Activated CD8-positive, alpha-beta memory T cell treated with anti-CD3 and anti-CD28 coated beads for 4 hours (primary cell): ENCODE measurements at places on chromosomes 11 and 22.

DNA sequence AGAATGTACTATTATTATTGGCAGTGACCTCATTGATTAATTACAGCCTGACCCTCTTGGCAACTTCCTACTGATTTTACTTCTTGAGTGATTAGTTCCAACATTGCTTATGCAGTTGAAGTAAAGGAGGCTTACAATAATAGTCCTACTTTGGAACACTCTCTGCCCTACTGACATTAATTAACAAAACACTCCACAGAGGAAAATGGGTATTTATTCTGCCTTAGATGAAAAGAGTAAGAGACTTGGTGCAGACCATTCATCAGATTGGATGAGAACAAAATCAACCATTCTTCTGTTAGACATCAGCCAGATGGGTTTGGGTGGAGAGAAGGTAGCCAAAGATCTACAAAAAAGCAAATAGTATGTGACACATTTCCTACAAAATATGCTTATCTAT lies 363.8 kb downstream of the FAT3 start:
- no peak for DNase-seq

DNA sequence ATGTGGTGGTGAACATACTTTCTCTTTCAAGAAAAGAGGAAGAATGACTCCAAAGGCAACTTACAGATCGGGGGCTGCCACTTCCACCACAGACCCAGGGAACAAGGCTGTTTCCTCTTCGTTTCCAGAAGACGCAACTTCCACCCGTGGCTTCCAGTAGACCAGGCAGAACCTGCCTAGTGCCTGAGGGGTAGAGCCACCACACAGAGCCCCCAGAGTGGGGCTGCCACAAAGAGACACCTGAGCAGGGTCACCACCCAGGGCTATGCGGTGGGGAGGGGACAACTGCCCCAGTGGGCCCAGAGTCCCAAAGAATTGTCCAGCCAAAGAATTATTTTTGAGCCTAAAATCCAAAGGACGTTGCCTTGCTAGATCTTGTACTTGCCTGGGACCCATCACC lies 16.7 kb upstream of the PHF21B start:
- DNase-seq, result no peak

DNA sequence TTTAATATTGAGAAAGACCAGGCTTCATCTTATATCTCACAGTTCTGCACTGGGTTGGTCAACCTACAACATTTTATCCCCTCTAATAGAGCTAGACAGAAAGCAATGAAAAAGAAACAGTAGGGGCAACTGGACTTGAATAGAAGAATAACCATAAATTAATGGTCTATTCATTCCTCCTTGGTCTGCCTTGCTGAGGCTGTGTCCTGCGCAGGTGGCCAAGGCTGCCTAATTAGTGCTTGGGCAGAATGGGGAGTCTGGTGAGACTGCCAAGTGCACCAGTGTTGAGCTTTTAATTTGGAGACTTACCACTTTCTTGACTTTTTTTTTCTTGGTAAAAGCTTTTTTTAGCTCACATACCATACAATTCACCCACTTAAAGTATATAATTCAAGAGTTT lies 35.0 kb upstream of the SPON1 start:
- DNase-seq, result no peak

DNA sequence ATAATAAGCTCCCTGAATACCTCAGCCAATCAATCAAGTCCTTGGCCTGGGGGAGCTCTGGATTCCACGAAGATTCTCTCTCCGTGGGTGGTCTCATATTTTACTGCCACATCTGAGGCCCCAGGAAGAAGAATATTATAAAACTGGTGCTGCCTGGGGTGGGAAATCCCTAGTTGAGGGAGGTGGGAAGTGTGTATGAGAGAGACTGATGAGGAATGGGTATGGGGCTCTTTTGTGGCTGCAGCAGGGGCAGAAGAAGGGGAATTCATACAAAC lies 71.5 kb downstream of the SYN3 start:
- no peak for DNase-seq

GRCh38 chr11:125448136-125448535 lies 47.9 kb downstream of the FEZ1 start:
- DNase-seq, result no peak

DNA sequence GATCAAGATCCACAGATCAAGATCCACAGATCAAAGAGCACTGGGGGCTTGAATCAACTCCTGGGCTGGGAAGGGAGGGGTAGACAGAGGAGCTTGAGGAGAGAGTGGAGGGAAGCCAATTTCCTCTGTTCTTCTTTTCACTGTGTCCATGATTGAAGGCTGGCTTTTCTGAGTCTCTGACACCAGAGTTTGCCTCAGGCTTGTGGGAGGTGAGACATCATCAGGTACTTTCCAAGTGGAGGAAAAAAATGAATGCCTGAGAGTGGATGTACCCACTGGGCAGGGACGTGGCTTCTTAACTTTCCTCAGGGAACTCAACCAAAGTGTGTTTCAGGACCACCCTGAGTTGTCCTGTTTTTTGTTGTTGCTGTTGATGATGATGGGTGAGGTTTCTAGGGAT lies 11.0 kb upstream of the HEPHL1 start:
- DNase-seq, result no peak

DNA sequence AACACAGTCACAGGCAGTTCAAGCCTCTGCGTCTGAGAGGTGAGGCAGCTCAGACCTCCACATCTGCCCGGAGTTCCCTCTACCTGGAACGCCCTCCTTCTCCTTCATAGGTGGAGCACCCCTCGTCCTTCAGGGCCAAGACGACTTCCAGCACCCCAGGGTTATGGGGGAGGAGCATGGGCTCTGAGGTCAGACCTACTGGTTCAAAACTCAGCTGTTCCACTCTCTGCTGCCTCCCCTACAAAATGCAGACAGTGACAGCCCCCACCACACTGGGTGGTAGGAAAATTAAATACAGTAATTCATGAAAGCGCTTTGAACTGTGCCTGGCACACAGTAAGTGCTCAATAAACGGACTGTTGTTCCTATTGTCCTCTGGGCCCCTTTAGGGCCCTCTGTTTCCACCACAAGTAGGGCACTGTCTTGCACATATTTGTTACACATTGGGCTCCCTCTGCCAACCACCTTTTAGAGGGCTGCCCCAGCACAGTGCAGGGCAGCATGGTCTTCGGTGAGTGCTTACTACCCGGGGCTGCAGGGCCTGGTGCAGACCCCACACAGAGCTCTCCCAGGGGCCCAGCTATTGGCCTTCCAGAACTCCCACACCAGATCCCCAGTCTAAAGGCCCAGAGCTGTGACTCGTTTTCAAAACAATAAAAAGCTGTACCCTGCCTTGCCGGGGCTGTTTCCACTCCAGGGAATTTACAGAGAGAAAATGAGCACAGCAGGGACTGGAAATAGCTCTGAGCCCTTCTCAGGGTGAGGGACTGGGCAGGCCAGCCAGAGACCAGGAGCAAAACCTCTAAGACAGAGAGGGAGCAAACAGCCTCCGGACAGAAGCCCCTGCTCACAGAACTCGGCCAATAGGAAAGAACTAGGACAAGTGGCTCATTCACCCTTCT lies 2.5 kb downstream of the TMEM184B start:
- DNase-seq, result no peak

GRCh38 chr11:126790550-126791081 lies 210.0 kb downstream of the KIRREL3 start:
- no peak for DNase-seq

GRCh38 chr11:63850920-63851319 lies 12.0 kb downstream of the MARK2 start:
- no peak for DNase-seq

DNA sequence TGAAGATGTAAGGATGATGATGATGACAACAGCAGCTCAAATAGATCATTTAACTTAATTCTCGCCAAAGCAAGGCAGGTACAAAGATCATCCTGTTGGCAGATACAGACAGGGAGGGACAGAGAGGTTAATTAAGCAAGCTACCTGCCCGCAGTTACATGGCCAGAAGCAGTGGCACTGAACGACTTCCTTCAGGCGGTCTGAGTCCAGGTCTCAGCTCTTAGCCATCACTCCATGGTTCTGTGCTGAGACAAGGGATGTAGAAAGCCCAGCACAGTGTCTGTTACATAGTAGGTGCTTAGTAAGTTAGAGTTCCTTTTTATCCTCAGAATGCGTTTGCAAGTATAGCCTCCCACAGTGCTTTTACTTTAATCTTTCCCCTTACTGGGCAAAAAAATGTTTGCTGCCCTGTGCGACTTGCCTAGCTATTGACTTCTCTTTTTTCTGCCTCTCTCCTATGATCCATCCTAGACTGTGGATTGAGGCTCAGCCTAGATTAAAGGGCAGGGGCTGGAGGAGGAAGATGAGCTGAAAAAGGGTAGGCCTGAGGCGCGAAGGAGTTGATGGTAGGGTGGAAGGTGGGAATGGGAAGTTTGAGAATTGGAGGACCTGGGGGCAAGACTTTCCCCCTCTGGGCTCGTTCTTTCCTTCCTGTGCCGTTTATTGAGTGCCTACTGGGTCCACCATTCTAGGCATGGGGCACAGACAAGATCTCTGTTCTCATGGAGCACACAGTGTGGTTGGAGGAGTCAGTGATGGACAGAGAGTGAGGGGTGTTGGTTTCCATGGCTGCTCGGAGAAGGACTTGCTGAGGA lies 108.2 kb upstream of the OR4B1 start:
- no peak for DNase-seq

GRCh38 chr11:71936825-71937224 lies 8.0 kb downstream of the RNF121 start:
- no peak for DNase-seq

DNA sequence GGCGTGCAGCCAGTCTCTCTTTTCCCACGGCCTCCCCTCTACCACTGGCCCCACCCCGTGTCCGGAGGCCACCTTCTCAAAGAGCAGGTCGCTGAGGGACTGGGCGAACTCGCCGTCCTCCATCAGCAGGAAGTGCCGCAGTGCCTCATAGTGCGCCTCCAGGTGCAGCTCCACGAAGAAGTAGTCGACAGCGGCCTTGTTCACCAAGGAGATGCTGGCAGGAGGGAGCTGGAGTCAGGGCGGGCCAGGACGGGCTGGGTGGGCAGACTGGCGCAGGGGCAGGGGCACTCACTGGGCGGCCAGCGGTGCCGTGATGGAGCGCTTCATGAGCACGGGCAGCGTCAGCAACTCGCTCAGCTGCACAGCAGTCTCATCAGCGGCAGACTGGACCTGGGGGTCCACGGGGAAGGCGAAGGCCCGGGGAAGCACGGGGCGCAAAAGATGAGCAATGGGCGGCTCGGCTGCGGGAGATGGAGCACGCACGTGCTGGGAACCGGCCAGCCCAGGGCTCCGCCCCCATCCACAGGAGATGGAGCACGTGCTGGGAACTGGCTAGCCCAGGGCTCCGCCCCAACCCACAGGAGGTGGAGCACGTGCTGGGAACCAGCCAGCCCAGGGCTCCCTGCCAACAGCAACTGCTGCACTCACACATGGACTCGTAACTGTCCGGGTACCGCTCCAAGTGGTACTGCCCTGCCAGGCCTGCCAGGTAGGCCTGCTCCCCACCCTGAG lies 18.4 kb downstream of the SELENOO start:
- DNase-seq, result no peak

DNA sequence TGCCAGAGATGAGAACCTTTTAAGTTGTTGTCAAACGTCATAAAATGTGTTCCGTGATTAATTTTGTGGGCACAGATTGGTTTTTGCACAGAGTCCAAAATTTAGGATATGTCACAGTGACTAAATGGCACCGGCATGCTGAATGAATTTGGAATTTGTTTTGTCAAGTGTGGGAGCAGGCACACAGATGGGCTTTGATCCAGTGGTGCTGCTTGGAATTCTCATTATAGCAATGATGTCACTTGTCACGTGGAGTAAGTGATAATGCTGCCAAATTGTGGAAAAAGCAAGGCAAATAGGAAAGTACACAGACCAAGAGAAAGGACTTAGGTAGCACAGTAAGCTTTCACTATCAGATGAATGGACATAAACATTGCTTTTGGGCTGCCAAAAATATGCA lies 8.0 kb upstream of the LIN7C start:
- no peak for DNase-seq

DNA sequence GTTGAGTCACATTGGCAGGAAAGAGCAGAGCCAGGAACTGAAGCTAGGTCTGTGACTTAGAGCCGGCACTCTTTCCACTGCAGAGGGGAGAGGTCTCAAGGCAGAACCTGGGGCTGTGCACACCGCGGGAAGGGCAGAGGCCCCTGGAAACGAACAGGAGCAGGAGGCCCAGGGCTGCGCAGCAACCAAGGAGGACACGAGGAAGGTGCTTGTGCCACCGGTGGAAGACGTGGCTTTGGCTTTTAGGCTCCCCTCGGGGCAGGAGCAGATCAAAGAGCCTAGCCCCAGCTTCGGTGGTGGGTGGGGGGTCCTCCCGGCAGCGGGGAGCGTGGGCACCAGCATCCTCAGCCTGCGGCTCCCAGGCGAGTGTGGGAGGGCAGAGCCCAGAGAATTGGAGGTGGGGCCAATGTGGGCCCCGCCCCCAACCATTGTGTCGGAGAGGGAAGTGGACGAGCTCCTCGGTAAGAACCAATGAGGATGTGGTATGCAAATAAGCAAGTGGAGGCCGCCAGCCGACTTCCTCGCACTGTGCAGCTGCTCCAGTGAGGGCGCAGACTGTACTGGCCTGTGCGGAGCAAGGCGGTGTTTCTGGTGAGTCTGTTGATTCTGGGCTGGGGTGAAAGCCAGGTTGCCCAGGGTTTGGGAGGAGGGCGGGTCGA lies at the start of gene CCDC116:
Gene CCDC116, plus strand, starts transcription at position 524 of the 659 bp plus-strand sequence. CDS start 422 bp downstream, outside the sequence.
- DNase-seq, result peak; percentile 48

GRCh38 chr22:49820984-49821383 lies 6.7 kb downstream of the BRD1 start:
- DNase-seq, result no peak
